ENCODE measurements at places on chromosomes 13 and 19.

- DNase-seq, result no peak
Observed at GRCh38 chr13:41500511-41500910, 43.2 kb downstream of the RGCC start.

GRCh38 chr13:33575378-33575777 is 242.6 kb upstream of the RFC3 start:
- no peak for DNase-seq

DNA sequence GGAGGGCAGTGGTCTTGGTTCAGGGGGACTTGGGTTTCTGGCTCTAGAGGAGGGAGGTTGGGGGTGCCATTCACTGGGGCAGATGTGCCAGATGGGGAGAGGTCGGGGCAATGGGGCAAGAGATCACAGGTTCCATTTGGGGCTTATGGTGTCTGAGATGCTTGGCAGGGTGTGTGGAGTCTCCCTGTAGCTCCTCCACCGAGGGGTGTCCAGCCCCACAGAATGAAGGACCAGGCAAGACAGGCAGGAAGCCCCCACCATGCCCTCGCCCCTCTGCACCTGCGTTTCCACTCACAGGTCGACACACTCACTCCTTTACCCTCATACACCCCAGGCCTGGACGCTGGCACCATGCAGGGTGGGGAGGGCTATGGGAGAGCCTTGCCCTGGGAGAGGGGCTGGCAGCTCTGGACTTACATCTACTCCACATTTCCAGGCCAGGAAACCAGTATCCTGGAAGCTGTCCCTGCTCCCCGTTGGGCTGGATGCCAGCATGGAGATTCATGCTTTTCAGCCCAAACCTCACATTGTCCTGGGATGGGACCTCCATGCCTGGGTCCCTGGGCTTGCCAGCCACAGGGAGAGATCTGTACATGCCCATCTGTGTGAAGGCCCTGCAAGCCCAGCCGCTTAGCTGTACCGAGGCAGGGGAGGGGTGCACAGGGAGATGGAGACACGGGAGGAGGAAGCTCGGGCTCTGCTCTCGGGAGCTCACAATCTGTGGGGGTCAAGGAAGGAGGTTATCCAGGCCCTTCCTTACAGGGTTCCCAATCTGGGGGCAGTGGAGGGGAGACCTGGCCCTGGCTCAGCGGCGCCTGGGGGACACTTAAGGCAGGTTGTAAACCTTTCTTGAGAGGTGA is 77.1 kb downstream of the CHST8 start:
- no peak for DNase-seq

DNA sequence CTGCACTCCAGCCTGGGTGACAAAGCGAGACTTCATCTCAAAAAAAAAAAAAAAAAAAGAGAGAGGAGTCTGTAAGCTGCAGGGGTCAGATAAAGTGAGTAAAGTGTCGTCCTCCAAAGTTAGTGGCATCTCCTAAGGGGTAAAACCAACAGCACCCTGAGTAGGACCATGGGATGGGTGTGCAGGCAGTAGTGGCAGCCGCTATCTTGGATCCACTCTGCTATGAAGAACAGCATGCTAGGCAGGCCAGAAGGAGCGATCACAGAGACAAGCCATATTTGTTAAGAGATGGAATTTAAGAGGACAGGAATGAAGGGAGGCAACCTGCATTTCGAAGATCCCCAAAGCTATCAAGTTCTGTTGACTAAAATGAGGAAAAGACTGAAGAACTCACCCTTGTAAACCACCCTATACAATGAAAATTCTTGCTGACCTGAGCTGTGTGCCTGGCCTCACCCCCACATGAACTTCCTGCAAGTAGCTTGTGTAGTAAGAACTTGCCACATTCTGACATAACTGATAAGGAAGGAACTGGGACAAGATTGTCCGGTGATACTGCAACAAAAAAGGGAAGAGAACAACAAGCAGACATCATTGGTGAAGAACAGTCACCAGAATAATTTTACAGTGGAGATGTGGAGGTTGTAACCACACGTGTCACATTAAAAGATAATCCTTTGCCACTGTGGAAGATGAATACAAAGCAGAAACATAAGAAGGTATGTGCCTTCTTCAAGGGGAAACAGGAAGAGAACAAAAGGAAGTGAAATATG is 16.2 kb downstream of the DPY19L3 start:
- DNase-seq, result no peak

- no peak for DNase-seq
Observed at GRCh38 chr19:46393456-46394401, 19.6 kb downstream of the CCDC8 start.

GRCh38 chr13:51728275-51728673 is 75.7 kb downstream of the DHRS12 start:
- DNase-seq, result no peak

- DNase-seq, result no peak
Observed at GRCh38 chr13:94268661-94269060, 210.8 kb downstream of the DCT start.

GRCh38 chr19:11736696-11737095 is 2.0 kb downstream of the ZNF823 start:
- no peak for DNase-seq

GRCh38 chr13:73228546-73228945 is 169.7 kb downstream of the KLF5 start:
- no peak for DNase-seq

- no peak for DNase-seq
Observed at GRCh38 chr13:33372251-33372919, 86.8 kb upstream of the STARD13 start.

GRCh38 chr13:40503966-40504591 is 162.4 kb downstream of the FOXO1 start:
- no peak for DNase-seq

- no peak for DNase-seq
Observed at GRCh38 chr19:47018923-47019322, 714 bp upstream of the NPAS1 start.

DNA sequence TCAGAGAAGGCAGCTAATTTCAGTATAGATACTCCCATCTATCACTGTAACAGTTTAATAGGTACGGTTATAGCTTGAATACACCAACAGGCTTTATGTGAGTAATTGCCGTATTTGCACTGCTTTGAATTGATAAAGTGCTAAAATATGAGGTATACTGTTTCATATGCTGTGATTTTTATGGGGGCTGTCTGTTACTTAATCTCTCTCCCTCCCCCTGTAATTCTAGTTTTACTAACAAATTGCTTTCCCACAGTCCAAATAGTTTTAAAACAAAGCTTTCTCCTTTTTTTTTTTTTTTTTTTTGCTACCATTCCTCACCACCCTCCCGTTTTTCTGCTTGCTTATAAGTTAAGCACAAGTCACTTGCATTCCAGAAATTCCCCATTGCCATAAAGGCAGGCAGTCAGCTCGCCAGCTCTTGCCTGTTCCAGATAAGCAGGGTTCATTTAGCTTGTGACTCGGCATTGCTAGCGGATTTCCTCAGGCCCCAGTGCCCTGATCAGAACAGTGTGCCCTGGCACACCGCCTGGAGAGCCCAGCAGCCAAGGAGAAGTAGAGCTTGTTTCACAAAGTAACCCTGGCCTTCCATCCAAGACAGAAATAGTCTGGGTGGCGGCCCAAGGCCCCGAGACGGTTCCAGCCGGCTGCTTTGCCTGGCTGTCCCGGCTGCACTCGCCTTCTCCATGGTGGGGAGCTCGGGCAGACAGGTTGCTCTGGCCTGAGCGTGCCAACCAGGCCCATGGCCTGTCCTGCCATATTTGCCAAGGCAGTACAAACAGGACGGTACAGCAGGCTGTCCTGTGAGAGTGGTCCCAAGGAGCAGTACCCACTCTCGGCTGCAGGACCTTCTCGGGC is 43.5 kb upstream of the NPAS1 start:
- no peak for DNase-seq

DNA sequence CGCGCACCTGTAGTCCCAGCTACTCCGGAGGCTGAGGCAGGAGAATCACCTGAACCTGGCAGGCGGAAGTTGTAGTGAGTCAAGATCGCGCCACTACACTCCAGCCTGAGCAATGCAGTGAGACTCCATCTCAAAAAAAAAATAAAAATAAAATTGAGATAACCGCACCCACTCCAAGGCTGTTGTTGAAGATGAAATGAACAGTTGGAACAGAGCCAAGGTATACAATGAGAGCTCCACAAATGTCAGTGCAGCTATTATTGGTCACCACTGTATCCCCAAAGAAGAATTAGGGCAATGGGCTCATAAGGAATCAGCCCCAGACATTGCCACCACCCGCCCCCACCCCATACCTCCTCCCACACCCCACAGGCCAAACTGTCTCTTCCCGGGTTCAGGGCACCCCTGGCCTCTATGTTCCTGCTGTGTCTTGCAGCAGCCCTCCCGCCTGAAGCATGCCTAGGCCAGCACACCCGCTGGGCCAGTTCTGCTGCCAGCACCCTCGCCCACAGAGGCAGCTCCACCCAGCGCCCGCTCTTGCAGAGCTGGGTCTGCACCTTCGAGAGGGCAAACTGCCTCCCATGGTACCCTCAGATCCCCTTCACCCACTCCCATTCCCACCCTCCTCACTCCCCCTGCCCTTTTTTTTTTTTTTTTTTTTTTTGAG is 3.5 kb upstream of the S1PR5 start:
- no peak for DNase-seq

DNA sequence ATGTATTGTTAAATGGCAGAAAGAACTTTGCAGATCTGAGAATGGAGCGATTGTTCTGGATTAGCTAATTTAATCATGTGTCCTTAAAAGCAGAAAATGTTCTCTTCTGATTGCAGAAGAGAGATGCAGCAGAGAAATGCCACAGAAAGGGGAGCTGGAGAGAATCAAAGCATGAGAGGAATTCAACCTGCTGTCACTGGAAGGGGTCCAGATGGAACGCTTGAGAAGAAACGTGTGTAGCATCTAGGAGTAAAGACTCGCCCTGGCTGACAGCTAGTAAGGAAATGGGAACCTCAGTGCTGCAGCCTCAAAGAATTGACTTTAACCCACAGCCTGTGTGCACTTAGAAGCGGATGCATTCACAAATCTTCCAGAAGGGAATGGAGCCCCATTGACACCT is 502.8 kb downstream of the KLF12 start:
- no peak for DNase-seq

- no peak for DNase-seq
Observed at GRCh38 chr19:1774989-1775772, 21.9 kb downstream of the ONECUT3 start.

- peak; percentile 59 for DNase-seq
Observed at GRCh38 chr19:37655689-37656371, 565 bp upstream of the ZFP30 start.

DNA sequence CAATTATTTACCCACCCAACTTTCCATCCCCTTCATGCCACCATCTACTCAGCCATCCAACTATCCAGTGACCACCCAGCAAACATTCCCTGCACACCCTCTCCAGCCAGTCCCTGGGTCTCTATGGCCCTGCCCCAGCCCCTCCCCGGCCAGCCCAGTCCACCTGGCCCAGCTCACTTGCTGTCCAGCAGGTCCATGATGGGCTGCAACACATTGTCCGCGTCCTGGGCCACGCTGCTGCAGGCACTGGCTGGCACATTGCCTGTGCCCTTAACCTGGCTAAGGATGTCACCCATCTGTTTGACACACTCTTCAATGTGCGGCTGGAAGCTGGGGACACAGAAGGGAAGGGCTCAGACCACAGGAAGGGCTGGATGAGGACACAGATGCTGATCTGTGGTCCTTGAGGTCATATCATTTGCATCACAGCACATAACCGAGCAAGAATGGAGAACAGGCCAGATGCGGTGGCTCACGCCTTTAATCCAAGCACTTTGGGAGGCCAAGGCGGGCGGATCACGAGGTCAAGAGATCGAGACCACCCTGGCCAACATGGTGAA is 61.6 kb downstream of the UNC13A start:
- DNase-seq, result no peak

GRCh38 chr13:59666504-59666903 is 497.2 kb downstream of the DIAPH3 start:
- no peak for DNase-seq

GRCh38 chr13:109874484-109875454 is 88.4 kb upstream of the IRS2 start:
- DNase-seq, result no peak

DNA sequence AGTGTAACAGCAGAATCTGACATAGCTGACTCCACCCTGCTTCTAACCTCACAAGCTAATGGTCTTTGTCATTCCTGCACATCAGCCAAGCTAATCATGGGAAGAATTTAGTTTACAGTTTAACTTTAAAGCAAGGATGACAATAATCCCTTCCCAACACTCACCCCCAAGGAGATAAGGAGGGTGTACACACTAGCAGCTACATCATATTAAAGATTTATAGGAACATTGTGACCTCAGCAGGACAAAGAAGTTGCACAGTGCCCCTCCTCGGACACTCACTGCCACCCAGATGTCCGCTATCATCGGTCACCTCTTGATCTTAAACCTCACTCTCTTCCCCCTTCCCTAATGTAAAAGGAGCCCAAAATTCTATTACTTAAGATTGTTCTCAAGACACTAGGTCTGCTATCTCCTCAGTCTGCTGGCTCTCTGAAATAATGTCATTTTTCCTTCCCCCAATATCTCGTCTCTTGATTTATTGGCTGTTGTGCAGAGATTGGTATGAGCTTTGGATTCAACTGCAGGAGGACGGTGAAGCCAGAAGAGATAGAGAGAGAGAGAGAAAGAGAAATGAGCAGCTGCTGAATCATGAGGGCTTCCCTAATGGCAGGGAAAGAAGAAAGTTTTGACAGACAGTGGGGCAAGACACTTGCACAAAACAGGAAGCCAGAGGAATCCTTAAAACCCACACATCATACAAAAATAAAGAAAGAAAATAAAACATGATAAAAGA is 17.5 kb upstream of the FFAR2 start:
- no peak for DNase-seq

DNA sequence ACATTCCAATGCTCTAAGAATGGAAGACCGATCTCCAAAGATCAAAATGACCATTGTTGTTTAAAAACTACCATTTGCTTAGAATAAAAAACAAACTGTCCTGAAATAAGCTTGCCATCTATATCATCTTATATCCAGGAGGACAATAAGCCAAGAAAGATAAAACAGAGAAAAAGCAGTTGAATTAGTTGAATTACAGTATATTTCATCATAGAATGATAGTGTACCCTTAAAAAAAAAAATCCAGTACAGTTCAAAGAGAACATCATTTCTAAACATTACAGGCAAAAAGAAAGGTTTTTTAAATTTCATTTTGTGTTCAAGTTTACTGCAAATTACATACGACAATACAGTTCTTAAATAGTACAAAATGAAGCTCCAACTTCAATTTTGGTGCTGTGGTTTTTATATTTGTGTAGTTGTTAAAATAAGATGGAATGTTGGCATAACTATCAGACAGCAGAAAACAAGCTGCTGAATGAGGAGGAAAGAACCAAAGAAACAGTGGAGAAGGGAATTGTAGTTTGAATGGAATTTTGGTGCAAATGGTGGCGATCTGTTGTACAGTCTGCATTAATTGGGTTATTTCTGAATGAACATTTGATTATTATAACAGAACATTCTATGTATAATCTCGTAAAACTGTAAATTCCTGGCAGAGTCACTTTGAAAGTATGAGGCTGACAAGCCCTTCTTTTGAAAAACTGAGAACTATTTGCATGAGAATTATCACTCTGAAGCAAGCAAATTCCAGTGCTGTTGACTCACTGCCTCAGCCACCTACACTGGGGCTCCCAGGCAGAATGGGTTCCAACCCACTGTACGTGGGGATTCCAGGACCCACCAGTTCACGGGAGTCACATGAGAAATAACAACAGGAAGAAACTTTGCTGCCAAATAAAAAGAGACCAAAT is 37.7 kb downstream of the LHFPL6 start:
- DNase-seq, result no peak

Data from stimulated activated CD8-positive, alpha-beta memory T cell treated with anti-CD3 and anti-CD28 coated beads, Interleukin-15, amount 100 ng/mL, for 1 hour (primary cell).